ENCODE measurements at places on chromosomes 12 and 14.

DNA sequence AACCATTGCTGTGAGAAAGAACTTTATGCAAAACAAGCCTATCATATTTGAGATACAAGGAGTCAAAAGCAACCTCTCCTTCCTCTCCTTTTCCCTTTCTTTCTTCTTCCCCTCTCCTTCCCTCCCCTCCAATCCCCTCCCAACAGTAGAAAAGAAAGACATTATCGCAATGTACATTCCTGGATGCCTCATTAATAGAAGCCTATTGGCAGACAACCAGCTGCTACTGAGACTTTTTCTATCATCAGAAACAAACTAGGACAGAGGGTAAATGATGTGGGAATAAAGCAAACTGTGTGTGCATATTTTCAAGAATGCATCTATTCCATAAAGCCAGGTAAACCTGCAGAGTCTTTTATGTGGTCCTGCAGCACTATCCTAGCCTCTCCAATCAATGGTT lies 237.2 kb downstream of the ITPR2 start:
- DNase-seq, result no peak

- DNase-seq, result no peak
Measured at GRCh38 chr12:81327425-81327824, 249.5 kb downstream of the ACSS3 start.

GRCh38 chr12:13788626-13789025 lies 192.8 kb downstream of the GRIN2B start:
- DNase-seq, result no peak

- no peak for DNase-seq
Measured at GRCh38 chr12:119683413-119683812, 15.5 kb downstream of the PRKAB1 start.

- DNase-seq, result peak; percentile 79
Measured at GRCh38 chr12:121800694-121801594, 2.9 kb upstream of the SETD1B start.

DNA sequence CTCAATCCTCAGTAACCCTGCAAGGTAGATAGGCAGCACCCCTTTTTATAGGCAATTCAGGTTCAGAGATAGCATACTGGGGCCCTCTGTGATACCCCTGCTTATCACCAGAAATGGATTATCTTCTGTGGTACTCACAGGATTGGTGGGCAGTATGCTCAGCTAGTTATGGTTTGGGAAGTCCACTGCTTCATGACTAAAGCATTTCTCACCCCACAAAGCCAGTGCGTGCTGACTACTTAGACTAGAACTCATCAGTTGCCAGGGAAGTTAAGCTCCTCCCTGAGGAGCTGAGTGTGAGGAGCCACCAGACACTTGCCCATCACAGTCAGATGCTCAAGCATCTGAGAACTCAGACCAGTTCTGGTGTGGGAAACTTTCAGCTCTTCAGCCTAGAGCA lies 76.3 kb downstream of the SCAF11 start:
- DNase-seq, result peak; percentile 36

DNA sequence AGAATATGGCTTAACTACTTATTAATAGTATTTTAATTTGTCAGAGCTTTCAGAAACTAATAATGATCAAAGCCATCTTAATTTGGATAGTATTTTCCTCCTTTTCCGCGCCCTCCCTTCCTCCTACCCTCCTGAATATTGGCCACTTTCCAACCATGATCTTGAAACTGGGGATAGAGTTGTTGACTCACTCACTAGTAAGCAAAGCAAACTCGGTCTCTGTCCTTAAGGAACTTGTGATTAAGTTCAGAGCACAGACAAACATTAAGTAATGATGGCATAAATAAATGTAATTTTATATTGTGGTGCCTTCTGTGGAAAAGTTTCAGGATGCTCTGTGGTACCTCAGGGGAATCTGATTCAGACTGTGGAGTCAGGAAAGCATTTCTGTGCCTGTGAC lies 75.7 kb downstream of the LRRK2 start:
- DNase-seq, result peak; percentile 23

DNA sequence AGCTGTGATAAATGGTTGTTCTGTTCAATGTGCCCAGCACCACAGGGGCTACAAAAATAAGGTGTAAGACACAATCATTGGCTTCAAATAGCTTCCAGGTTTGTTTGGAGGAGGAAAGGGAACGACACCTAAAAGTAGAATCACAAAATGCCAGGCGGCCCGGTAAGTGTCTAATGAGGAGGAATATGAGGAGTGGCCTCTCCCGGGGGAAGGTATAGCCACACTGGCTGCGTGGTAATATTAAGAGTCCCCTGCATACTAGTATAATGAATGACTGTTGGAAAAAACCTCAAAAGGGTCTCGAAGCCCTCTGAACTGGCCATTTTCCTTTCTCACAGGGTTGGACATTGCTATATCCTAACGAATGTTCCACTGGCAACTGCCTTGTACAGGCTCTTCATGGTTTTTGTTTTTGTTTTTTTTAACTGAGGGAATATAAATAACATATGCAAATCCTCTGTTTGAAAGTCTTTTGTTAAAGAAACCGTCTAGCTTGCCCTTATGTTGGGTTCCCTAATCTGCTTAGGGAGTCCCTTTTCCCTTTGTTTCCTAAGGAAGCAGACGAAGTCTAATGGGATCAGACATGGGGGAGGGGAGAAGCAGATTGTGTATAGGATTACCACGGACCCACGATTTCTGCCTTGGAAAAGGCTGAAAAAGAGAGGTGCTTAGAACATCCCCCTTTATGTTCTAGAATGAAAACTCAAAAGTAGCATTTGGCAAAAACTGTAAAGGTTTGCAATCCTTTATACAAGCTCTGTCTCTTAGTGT lies 4.2 kb downstream of the CCDC60 start:
- DNase-seq, result no peak

GRCh38 chr12:65854629-65855028 lies 30.3 kb downstream of the HMGA2 start:
- DNase-seq, result no peak

GRCh38 chr14:81676879-81677278 lies 143.2 kb upstream of the SEL1L start:
- DNase-seq, result no peak

DNA sequence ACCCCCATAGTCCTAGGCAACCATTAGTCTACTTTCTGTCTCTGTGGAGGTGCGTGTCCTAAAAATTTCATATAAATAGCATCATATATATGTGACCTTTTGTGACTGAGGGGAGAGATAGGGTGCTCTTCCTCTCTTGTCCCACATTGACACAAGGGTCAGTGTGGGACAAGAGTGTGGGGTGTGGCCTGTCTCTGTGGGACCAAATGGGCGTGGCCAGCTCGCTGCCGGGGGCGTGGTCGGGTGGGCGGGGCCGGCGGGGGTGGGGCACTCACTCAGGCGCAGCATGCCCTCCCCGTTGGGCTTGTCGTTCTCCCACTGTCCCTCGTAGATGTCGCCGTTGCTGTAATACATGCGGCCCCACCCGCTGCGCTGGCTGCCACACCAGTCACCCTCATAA lies 15.5 kb downstream of the MORN3 start:
- no peak for DNase-seq

DNA sequence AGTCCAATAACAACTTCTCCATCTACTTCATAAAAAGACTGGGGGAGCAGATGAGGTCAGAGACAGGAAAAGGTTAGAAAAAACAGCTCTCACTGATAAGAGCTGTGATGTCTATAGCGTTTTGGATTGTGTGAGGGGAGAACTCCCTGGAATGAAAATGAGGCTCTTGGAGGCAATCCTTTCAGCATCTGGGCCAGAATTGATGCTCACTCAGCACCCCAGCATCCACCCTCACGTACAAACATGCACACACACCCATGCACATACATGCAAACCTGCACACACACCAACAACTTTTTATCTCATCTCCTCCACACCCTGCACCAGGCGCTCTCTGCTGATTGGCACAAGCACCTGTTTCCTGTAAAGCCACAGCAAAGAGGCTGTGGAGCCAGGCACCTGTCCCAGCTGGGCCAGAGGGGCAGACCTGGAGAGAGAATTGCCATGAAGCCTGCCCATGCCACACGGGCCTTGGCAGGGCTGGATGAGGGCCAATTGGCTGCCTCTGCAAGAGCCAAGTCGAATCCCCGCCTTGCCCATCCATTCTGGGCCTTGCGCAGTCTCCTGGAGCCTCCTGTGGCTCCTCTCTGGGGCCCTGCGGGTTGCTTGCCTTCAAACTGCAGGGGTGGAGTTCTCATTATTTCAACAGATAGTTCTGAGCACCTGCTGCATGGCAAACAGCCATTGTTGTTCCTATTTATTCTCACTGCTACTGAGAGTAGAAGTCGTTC lies 53.1 kb downstream of the SYNE3 start:
- no peak for DNase-seq

DNA sequence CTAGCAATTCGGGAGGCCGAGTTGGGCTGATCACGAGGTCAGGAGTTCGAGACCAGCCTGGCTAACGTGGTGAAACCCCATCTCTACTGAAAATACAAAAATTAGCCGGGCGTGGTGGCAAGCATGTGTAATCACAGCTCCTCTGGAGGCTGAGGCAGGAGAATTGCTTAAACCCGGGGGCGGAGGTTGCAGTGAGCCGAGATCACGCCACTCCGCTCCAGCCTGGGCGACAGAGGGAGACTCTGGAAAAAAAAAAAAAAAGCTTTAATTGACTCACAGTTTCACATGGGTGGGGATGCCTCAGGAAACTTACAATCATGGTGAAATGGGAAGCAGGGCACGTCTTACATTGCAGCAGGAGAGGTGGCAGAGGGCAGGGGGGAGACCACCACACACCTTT lies 30.6 kb upstream of the SLC2A3 start:
- peak; percentile 97 for DNase-seq

GRCh38 chr12:125568306-125568705 lies 503.1 kb downstream of the AACS start:
- no peak for DNase-seq

- DNase-seq, result no peak
Measured at GRCh38 chr14:50719911-50720759, 52.0 kb upstream of the SAV1 start.

DNA sequence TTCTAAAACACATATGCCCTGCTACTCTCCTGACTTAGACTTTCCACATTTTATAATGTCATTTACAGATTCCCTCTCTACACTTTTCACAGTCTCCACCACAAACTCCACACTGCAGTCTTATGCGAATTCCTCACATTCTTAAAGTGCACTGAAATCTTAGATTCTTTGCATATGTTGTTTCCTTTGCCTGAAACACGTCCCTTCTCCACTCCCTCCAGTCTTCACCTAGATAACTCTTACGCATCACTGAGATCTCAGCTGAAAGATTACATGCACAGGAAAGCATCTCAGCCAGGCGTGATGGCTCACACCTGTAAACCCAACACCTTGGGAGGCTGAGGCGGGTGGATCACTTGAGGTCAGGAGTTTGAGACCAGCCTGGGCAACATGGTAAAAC lies 3.8 kb upstream of the ARHGAP9 start:
- DNase-seq, result no peak

- no peak for DNase-seq
Measured at GRCh38 chr12:2977776-2978175, 18.6 kb downstream of the TEAD4 start.

DNA sequence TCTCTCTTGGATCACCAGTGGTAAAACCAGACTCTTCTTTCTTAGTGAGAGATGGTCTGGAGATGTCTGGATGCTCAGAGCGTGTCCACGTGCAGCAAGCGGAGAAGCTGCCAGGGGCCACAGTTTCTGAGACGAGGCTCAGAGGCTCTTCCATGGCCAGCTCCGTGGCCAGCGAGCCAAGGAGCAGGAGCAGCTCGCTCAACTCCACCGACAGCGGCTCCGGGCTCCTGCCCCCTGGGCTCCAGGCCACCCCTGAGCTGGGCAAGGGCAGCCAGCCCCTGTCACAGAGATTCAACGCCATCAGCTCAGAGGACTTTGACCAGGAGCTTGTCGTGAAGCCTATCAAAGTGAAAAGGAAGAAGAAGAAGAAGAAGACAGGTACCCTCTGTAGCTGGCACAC lies 69.0 kb downstream of the TECPR2 start:
- DNase-seq, result no peak

GRCh38 chr12:76308866-76309265 lies 39.3 kb downstream of the BBS10 start:
- no peak for DNase-seq

DNA sequence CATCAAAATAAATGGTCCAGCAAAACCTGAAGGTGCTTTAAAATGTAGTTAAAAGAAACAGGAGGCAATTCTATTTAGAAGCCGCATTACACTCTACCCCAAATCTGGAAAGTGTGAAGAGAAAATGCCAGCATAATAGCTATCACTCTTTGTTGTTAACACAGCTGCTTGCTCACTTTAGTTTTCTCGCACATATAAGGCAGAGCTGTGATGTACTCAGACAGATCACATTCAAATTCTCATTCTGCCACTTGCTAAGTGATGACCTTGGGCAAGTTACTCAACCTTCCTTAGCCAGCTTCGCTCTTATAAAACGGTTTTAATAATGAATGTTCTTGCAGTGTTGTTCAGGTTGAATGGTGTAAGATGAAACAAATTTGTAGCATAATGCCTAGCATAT lies 56.0 kb upstream of the MGAT4C start:
- no peak for DNase-seq

- peak; percentile 58 for DNase-seq
Measured at GRCh38 chr14:73295198-73295796, 58.0 kb downstream of the PAPLN start.

- DNase-seq, result no peak
Measured at GRCh38 chr14:70398280-70398679, 18.6 kb downstream of the SYNJ2BP start.

DNA sequence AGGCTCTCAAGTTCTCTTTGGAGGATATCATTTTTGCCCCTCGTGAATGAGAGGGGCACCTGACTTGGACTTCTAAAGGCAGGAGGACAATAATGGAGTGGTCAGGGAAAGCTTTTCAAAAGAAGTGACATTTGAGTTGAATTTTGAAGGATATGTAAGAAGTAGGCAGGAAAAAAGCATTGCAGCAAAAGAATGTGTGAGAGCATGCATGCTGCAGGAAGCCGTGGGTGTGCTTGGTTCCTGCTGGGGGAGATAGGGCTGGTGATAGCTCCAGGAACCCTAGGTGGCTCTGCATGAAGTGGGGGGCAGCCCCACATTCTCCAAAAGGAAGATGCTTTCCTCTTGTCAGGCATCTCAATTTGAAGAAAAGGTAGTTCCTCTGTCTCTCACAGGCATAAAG lies 23.1 kb downstream of the ACVR1B start:
- DNase-seq, result no peak

DNA sequence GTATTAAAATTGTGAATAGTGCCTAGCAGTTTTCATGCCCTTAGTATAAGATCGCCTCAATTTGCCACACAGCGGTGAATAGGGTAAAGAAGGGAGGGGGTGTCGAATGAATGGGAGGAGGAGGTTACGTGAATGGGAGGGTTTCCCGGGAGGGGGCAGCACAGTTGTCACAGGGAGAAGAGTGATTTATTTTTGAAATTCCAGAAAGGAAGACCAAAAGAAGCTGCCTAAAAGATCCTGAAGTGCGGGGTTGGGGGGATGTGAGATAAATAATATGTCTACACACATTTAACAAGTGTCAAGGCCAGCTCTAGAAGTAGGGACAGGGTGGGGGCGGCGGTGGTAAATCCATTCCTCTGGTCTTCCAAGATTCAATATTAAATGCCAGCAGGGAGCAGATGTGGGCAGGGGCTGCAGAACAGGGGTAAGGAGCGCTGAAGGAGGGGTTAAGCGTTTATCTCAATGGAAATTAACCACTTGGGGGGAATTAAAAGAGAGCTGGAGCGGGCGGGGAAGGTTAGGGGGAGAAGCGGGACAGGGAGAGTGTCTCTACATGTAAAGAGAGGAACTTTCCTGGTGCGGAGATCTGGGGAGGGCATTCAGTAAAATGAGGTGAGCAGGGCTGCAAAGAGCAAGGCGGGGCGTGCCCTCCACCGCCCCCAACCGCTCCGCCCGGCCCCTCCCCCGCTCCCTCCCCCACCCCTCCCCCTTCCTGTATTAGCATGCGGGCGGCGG lies 867 bp downstream of the C12orf42 start:
- no peak for DNase-seq

- DNase-seq, result no peak
Measured at GRCh38 chr12:15599266-15600037, 189.7 kb downstream of the EPS8 start.

Measured in suppressor macrophage treated with lipopolysaccharide for 1 hour (primary cell).